ENCODE measurements at places on chromosomes 4 and X.

DNA sequence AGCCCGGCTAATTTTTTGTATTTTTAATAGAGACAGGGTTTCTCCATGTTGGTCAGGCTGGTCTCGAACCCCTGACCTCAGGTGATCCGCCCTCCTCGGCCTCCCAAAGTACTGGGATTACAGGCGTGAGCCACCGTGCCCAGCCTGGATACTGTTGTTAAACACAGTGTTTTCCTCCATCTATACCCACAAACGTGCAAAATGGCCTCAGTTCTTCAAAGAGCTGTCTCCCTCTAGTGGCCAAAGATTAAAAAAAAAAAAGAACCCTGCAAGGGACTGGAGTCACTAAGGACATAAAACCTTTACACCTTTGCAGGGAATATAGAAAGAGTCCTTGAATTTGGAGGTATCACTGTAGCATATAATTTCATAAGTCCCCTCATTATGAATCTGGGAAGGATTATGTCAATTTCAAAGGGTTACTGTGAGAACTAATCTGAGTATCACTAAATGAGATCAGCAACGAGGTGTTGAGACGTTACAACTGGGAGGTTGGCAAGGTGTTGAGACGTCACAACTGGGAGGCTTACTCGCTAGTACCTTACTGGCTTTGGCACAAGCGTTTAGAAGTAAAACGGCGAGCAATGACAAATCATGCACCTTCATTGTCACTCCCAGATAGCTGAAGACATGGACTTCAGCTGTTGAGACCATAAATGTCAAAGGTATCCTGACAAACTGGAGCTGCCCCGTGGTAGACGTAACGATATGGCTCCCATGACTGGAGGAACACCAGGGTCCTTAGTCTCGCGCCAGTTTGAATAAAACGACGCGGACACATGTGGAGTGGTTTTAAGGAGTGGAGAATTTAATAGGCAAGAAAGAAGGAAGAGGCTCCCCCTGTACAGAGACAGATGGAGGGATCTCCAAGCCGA lies 33.4 kb upstream of the ENPP6 start:
- no peak for DNase-seq

DNA sequence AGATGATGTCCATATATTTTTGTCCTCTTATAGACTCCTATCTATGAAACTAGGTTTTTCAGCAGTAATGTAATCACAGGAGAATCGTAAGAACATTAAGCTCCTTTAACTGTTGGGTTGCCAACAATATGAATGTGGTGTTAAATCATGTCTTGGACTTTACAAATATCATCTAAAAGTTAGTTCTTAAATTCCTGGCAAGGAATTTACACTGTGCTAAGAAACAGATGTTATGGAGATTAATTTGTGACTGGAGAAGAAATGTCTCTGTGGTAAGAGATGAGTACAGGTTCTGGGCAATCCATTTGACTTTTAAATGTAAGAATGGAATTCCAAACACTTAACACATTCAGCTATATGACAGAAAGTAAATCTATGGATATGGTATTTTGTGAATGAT lies 34.6 kb downstream of the CNKSR2 start:
- no peak for DNase-seq

- DNase-seq = no peak
Observed at GRCh38 chrX:3738509-3738908, 25.1 kb upstream of the PRKX start.

DNA sequence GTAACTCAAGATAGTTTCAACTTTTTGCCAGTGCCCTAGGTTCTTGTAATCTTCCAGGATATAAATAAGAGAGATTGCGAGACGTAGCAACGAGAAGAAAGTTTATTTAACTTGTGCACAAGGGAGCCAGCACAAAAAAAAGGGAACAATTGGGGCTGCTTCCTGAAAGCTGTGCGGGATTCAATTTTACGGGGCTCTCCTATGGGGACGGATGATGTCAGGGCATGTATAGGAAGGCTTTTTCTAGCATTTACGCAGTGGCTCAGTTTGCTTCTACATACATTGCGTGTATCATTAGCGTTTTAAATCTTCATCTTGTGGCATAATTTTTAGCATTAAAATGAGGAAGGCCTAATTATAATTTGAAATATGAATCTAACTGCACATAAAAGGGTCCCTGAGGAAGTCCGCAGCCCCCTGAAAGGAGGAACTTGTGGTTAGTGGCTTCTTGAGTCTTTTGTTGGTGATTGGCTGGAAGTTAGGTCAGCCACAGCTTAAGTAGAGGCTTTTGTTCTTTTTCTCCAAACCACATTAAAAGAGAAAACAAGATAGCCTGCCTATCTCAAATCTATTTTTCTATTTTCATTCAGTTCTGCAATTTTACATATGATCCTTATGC lies 668.2 kb upstream of the NDST4 start:
- DNase-seq = no peak

- no peak for DNase-seq
Observed at GRCh38 chr4:108327642-108328382, 159.1 kb upstream of the LEF1 start.

DNA sequence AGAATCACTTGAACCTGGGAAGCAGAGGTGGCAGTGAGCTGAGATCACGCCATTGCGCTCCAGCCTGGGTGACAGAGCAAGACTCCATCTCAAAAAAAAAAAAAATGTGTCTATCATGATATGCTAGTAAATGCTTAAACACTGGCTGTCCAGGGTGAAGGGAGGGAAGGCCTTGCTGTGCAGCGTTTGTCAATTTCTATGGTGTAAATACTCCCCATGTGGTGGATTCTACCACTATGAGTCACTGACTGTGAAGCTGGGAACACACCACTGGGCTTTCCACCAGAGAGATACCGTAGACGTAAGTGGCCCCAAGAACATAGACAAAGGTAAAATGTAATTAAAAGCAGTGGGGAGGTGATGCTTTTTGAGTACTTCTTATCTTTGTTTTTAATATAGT lies 51.3 kb upstream of the LEF1 start:
- no peak for DNase-seq

GRCh38 chr4:87592124-87592523 lies 16.2 kb upstream of the DSPP start:
- no peak for DNase-seq

- no peak for DNase-seq
Observed at GRCh38 chr4:156109943-156110900, 156.6 kb upstream of the CTSO start.

DNA sequence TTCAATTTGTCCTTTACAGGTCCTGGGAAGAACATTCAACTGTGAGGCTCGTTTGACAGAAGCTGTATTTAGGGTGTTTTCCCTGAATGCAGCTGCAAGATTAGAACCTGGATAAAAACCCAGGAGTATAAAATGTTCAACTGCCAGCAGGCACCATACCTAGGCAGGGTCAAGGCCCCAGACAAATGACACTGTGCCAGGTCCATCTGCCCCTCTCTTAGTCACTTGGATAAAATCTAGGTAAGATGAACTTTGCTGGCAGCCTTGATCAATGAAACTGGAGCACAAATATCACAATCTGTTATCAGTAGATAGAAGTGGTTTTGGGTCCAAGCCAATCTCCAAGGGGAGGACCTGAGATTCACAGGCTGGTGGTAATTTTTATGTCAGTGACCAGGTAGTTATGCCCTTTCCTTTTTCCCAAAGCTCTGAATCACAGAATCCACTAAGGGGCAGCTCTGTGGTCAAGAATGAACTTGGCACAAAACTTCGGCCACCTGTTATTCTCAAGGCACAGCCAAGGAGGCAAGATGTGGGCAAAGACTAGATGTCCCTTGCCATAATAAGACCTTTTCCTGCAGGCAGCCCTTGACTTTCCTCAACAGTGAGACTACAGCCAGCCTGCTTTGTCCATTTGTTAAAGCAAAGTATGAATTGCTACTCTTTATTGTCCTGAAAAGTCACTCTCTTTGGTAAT lies 501.0 kb downstream of the PPARGC1A start:
- no peak for DNase-seq

GRCh38 chr4:74653331-74654229 lies 140.7 kb downstream of the BTC start:
- no peak for DNase-seq

DNA sequence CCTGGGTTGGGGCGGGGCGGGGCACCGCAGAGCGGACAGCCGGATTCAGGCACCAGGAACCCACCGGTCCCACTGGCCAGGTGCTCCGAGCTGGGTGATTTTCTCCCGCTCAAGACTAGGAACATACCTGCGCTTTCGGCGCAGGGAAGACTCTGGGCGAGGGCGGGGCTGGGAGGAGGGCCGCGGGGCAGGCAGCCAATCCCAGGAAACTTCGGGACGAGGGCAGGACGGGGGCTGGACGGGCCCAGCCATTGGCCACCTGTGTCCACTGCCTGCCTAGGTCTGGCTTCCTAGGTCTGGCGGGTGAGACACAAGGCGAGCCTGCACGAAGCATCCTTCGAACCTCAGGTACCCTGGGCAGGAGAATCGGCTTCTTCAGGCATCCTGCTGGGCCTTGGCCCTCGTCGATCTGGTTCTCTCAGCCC lies 274 bp upstream of the ERVMER34-1 start:
- no peak for DNase-seq

- no peak for DNase-seq
Observed at GRCh38 chr4:186266729-186267456, 904 bp downstream of the F11 start.

- no peak for DNase-seq
Observed at GRCh38 chr4:169334335-169334734, 63.6 kb upstream of the SH3RF1 start.

DNA sequence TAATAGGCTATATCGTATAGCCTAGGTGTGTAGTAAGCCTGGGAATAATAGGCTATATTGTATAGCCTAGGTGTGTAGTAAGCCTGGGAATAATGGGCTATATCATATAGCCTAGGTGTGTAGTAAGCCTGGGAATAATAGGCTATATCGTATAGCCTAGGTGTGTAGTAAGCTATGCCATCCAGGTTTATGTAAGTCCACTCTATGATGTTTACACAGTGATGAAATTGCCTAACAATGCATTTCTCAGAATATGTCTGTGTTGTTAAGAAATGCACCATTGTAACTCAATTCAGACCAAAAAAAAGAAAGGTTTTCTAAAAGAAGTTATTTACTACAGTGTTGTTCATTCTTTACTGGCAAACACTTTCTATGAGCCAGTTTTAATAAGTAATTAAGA lies 1387.2 kb downstream of the STIM2 start:
- DNase-seq = no peak

GRCh38 chr4:70908993-70909556 lies 6.9 kb downstream of the MOB1B start:
- no peak for DNase-seq

- DNase-seq = no peak
Observed at GRCh38 chr4:6788123-6788522, 5.6 kb downstream of the KIAA0232 start.

- DNase-seq = no peak
Observed at GRCh38 chr4:56641494-56642051, 39.5 kb downstream of the HOPX start.

DNA sequence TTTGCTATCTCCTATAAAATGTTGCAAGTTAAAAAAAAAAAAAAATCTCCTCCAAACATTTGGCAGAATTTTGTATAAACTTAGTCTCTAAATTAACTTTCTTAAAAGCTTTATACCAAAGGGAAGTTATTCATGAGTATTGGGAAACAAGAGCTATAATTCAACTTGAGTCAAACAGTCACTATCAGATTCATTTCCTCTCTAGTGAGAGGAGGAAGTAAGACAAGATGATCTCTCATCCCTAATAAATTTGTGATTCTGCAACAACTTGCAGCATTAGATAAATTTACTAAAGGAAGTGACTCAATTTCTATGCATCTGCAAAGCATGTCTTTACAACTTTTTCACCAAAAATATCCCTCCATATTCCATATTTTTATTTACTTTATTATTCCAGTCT lies 135.4 kb upstream of the GNPDA2 start:
- no peak for DNase-seq

DNA sequence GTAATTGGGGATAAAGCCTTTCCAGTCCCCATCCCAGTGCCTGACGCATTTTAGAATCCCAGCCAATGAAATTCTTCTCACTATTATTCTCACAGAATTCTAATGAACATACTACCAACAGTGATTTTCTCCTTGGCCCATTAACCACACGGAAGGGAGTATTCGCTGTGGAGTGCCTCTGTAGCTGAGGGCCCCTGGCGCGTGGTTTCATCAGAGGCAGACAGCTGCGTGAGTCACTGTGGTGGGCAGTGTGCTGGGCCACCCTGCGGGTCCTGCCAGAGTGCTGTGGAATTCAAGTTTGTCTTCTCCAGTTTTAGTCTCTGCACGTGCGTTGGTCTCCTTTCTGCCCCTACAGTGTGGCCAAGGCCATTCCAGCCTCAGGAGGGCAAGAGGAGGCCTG lies 335.4 kb upstream of the FAT1 start:
- DNase-seq = no peak

DNA sequence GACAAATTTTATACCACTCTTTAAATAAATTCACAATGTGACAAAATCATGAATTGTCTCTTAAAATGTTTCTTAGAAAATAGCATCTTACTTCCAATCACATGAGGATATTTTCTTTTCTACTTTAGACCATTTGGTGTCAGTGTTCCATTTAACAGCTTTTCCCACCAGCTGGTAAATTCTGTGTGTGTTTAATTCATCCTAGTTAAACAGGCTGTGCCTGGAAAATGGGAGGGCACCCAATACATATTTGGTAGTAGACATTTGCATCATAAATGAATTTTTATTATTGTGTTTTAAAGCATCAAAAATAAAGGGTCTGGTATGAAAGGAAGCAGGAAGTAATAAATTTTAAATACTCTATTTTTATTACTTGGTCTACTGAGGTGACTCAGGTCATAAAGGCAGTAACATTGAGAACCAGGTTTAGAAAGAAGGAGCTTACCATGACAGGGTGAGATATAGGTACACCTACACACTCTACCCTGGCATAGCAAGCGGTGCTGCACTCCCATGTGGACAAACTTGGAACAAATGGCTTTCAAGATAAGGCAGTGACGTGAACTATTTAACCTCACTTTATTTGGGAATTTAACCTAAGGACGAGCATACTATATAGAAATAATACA lies 344.5 kb downstream of the BMPR1B start:
- DNase-seq = no peak

DNA sequence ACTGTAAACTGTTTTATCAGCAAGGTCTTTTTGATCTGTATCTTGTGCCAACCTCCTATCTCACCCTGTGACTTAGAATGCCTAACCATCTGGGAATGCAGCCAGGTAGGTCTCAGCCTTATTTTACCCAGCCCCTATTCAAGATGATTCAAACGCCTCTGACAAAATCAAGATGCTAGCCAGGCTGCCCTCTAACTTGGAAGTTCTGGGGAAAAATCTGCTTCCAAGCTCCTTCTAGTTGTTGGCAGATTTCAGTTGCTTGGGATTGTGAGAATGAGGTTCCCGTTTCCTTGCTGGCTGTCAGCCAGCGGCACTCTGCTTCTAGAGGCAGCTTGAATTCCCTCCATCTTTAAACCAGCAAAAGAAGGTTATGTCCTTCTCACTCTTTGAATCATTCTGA lies 34.7 kb downstream of the LUZP4 start:
- no peak for DNase-seq

- DNase-seq = no peak
Observed at GRCh38 chr4:37008199-37008598, 236.3 kb upstream of the NWD2 start.
